HCEC 1CT (cell line): ENCODE measurements at places on chromosomes 7 and 10.
A peak's percentile ranks its signal among the peaks of the same experiment; 100 is the strongest.

DNA sequence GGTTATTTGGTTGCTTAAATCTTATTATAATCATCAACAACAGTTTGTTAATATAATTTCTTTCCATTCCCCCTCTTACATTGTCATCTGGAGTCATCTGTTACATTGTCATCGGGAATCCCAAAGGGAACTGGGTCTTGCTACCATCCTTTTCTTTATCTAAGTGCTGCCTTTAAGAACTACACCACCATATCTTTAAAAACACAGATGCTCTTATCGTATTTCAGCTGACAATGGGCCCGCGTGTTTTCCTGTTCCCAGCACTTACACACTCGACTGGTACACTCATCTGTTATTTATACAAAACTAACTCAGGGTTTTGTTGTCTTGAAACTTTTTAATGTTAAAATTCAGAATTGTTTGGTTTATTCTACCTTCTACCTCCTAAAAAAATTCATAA lies 256.2 kb upstream of the MGMT start:
- no peak for DNase-seq

- DNase-seq = no peak
These were observed 17.9 kb upstream of the MYL7 start for GRCh38 chr7:44158873-44159631.

DNA sequence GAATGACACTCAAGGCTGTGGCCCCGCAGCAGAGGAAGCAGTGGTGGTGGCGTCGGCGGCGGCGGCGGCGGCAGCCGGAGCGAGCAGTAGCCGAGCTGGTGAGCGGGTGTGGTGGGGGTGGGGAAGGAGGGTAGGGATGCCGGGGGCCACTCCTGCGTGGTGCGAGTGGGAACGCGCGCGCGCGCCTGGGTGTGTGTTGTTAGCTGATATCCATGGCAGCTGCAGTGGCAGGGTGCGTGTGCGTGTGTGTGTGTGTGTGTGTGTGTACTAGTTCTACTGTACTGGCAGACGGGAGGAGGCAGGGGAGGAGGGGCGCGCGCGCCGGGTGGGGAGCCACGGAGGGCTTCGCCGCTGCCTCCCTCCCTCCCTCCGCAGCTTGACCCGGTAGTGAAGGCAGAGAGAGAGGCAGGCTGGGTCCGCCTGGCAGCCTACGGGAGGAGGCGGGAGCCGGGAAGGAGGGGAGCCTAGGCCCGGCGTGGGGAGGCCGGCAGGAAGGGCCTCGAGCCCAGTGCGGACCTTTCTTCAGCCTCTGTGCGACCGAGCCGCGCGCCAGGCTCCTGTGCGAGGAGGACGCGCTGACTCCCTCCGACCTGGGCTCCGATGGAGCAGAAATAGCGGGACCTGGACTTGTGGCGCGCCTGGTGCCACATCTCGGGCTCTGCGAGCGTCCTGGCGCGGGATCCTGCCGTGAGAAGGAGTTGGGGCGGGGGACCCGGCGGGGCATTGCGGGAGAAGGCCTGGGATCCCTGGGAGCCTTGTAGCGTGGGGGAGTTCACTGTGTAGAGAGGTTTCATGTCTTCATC lies at the start of gene MAGI2:
Gene MAGI2 (minus strand): TSS at position 110 of the 803 bp plus-strand sequence. CDS start 347 bp downstream, outside the sequence.
- peak; percentile 81 for DNase-seq

GRCh38 chr10:103533827-103534226 lies 40.3 kb downstream of the NEURL1 start:
- no peak for DNase-seq

DNA sequence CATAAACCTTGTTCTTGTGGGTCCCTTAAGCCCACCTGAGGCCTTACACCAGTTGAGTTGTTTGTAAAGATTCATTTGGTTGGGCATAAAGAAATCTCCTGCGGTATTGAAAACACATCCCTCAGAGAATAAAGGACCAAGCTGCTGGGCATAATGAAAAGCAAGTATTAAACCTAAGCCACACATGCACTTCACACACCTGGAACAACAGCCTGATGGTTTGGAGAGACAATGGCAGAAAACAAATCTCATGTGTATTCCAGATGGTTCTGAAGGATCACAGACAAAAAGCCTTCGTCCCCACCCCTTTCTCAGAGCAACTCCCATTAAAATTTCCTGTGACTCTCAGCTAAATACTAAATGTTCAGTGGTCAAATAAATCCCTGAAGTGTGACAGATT lies 44.2 kb downstream of the FEZF1 start:
- no peak for DNase-seq

- peak; percentile 72 for DNase-seq
These were observed 26.4 kb downstream of the HIF1AN start for GRCh38 chr10:100562008-100562672.

DNA sequence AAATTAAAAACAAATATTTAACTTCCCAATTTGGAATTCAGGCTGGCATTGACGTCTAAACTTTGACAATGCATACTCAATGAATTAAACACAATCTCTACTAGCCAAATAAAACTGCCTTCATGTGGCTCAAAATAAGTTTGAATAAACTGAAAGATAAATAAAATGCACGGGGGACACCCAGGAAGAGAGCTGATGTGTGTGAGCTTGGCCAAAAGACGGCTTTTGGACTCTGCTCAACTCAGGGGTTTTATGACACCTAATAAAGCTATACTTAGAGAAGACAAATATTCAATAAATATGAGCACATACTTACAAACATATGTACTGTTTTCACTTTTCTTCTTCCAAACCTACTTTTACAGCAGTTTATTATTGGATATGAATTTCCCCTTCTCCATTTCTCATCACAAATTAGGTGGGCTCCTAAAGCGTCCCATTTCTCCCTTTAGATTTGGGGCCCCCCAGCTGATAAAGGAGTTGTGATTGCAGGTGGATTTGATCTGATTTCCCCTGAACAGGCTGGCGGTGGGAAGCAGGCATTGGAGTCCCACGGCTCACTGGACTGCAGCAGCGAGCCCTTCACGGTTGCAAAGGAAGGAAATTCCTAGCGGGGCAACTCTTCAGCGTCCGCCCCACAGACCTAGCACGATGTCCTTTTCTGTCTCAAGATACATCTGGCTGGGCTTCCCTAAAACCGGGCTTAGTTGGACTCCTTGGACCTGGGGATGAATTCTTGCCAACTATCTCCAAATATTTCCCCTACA lies 79.6 kb downstream of the INSIG1 start:
- DNase-seq = no peak

- no peak for DNase-seq
These were observed 11.4 kb downstream of the MTURN start for GRCh38 chr7:30146127-30146612.

DNA sequence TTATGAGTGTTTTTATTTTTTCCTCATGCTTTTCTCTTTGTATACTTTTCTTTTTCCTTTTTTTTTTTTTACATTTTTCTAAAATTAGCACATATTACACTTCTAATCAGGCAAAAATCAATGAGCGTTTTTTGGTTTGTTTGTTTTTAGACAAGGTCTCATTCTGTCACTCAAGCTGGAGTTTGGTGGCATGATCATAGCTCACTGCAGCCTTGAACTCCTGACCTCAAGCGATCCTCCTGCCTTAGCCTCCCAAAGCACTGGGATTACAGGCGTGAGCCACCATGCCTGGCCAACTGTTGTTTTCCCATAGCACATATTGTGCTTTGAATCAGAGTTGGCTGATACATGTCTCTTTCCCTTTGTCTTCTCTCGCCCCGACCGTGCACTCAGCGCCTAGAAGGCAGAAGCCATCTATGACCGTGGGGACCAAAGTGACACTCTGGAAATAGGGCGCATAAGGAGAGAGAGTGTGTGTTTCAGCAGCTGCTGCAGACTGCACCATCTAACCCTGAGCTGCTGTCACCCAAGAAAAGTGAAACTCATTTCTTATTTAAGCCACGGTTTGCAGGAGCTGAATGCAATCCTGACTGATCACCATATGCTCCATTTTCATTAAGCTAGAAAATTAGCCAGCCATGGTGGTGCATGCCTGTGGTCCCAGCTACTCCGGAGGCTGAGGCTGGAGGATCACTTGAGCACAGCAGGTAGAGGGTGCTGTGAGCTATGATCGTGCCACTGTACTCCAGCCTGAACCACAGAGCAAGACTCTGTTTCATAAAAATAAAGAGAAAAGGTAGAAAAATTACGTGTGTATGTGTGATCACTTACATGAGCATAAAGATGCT lies 41.4 kb upstream of the GTF2I start:
- no peak for DNase-seq

DNA sequence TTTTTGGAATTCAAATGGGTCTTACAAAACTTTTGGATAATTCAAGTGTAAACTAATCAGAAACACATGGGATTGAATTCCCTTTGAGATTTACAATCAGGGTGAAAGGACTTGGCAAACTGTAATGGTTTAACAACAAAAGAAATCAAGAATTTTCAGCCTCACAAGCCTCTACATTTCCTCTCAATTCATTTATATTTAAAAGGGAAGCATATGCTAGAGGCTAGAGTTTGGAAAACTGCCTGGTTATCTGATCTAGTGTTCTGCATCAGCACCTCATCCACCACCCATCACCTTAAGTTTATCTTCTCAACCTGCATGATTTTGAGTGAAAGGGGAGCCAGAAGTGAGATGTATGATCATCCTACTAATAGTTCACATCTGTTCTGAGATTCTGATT lies 120.7 kb downstream of the TES start:
- DNase-seq = peak; percentile 40

DNA sequence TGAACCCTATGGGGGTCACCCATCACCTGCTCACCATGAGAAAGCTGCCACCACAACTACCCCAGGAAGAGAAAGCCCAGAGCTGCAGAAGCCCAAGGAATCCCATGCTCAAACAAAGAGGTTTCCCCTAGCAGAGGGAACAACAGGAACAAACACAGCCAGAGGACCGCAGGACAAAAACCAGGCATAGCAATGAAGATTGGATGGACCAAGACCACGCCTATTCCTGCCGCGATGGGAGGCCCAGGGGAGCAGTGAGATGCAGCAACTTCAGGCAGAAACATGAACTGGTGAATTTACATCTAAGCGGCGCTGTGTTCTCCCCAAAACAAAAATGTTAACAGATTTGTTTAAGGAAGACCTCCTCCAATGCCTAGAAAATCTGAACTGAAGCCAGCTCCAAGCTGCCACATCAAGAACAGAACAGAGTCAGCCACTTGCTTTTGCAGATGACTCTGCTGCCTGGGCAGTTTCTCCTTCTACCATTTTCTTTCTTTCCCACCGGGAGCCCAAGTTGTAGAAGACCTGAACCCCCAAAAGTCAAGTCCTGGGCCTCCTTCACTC lies 134.2 kb upstream of the NEBL start:
- no peak for DNase-seq

DNA sequence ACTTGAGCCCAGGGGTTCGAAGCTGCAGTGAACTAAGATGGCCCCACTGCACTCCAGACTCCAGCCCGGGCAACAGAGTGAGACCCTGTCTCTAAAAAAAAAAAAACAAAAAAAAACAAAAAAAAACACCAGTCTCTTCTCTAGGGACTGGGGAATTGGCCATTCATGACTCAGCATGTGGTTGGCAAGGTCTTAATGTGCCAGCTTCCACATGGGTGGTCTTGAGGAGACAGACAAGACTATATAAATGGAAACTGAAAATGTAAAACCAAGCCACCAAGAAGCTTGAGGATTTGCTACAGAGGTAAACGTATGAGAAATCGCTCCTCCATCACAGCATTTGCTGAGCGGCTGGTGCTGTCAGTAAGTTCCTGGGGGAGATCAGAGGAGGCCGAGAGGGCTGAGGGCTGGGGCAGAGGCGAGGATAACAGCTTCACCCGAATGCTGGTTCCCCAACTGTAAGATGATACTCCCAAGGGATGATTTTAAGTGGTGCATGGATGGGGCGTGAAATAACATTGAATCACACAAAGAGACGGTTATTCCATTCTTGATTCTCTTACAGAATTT lies 128.7 kb downstream of the C10orf105 start:
- no peak for DNase-seq

GRCh38 chr10:132918264-132918616 lies 24.1 kb downstream of the CFAP46 start:
- no peak for DNase-seq

DNA sequence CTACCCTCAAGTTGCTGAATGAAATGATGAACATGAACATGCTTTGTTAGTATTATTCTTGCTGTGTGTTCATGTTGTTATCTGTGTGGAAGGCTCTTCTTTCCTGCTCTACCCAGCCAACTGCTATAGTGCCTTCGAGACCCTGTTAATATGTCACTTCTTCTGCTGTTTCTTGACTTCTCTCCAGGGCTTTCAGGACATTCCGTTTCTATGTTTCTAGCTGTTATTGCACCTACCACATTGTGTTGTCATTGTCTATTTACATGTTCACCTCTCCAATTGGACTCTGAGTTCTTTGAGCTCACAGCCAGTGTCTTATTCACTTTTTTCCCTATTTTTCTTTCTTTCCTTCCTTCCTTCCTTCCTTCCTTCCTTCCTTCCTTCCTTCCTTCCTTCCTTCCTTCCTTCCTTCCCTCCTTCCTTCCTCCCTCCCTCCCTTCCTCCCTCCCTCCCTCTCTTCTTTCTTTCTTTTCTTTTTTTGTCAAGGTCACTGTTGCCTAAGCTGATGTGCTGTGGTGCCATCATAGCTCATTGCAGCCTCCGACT lies 40.4 kb downstream of the BAMBI start:
- no peak for DNase-seq

DNA sequence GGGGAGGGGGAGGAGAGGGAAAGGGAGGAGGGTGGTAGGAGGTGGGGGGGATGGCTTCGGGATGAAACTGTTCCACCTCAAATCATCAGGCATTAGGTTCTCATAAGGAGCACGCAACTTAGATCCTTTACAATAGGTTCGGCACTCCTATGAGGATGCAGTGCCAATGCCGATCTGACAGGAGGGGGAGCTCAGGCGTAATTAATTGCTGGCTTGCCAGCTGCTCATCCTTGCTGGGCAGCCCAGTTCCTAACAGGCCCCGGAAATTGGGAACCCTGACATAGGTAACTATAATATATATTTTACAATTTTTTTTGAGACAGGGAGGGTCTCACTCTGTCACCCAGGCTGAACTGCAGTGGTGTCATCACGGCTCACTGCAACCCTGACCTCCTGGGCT lies 118.8 kb upstream of the SFMBT2 start:
- no peak for DNase-seq

DNA sequence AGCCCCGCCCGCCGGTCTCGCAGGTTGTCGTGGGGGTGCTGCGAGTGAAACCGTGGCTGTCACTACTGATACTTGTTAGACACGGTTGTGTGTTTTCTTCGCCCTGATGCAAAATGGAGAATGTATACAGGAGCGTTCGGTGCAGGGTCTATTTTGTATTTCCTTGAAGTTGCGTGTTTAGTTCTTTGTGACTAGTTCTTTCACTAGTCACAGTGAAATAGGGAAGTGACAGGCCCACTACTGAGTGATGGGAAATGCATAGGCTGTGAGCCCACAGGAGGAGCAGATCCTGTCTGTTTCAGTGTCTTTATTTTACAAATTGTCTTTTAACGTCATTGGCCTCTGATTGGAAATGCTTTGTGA lies 675 bp downstream of the ABRAXAS2 start:
- no peak for DNase-seq
